ENCODE measurements at places on chromosomes 6 and 20.

GRCh38 chr6:81515562-81516453, 236.7 kb downstream of the TENT5A start:
- DNase-seq, result no peak

DNA sequence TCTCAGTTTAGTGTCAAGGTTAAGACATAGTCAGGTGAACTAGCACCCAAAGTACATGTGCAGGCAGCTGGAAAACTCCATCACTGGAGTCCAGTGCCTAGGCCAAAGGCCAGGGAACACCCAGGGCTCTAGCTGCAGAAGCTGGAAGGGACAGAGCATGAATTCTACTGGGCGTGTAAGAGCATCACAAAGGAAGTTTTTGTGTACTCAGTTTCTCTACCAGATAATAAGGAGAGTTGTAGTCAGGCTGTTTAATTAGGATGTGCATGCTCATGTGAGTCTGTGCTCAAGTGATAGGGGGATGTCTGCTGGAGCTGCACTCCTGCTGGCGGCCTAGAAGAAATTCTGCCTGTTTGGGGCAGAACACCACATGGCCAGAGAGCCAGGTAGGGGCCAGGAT, 8.1 kb downstream of the L3MBTL1 start:
- no peak for DNase-seq

- no peak for DNase-seq
Measured at GRCh38 chr6:15909290-15910070, 219.4 kb upstream of the MYLIP start.

DNA sequence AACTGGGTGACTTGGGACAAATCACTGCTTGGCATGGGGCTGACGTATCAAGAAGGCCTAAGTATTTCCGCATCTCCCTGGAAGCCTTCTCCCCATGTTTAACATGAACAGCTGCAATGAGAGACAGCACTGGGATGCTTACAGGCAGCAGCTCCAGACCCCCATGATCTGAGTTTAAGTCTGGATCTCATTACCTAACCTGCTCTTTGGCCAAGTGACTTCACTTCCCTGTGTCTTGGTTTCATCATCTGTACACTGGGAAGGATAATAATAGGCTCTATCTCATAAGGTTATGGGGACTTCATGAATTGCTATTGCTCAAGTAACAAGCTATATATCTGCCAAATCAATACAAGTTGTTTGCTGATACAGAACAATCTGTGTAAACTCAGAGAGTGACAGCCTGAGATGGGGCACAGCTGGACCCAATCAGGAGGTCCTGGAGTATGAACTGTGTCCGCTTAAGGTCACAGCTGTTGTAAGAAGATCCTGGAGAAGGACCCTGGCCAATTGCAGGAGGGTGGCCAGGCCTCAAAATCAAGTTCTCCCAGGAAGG, 56.0 kb downstream of the TGM2 start:
- DNase-seq, result no peak

- no peak for DNase-seq
Measured at GRCh38 chr20:63530788-63531160, 6.4 kb downstream of the PTK6 start.

DNA sequence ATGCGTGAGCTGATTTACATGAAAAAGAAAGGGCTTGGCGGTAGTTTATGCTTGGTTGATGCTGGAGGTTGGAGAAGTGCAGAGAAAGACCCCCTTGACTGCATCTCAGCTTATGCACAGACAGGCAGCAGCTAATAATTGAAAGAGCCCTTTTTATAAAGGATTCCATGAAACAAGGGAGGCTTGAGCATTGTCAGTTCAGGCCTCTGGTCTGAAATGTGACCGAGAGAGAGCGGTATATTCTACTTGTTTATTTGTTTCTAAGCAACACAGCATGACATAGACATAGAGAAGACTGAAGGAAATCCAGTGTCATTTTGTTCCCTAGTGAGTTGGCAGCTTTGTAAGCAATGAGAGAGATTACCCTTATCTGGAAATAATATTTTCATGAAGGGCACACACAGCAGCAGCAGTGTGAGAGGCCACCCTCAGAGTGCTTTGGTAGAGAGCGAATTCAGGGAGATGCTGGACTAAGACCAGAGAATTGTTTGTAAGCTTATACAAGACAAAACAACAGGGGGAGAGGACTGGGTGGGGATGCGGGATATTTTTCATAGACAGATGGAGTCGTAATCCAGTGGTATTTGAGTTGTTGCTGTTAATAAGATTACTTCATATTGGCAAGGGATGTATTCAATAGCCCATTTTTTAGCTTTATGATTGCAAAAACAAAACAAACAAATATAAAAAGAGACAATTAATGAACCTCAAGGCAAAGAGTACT, 34.6 kb upstream of the LAMA2 start:
- no peak for DNase-seq

DNA sequence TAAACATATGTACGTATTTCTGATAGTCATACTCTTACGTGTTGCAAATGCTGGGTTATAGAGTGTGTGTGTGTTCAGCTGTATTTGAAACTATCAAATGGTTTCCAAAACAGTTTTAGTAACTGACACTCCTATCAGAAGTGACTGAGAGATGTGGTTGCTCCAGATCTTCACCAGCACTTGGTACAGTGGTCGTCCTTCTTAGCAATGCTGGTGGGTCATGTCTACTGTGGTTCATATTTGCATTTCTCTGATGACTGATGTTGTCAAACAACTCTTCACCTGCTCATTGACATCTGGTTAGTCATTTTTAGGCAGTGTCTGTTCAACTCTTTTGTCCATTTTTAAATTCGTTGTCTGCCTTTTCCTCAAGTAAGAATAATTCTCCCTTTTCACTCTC, 259.3 kb downstream of the KIF16B start:
- no peak for DNase-seq

- DNase-seq, result no peak
Measured at GRCh38 chr6:28002161-28002560, 45.1 kb downstream of the OR2B6 start.

GRCh38 chr6:71091167-71091566, 134.3 kb upstream of the B3GAT2 start:
- DNase-seq, result no peak

DNA sequence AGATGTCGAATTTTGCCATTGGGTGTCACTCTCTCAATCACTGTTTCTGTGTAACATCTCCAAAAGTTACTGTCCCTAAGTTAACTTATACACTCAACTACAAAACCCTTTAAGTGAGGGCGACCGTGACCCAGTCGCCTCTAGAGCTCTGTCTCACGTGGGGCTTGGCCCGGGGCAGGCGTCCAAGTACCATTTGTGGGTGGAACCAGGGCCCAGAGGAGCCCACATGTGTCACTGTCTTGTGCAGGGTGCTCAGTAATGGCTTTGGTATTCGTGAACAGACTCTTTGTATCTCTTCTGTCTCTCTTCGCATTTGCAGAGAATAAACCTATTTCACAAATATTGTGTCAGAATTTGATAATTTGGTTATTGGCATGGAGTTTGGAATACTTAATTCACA, 109.9 kb upstream of the THBS2 start:
- no peak for DNase-seq

DNA sequence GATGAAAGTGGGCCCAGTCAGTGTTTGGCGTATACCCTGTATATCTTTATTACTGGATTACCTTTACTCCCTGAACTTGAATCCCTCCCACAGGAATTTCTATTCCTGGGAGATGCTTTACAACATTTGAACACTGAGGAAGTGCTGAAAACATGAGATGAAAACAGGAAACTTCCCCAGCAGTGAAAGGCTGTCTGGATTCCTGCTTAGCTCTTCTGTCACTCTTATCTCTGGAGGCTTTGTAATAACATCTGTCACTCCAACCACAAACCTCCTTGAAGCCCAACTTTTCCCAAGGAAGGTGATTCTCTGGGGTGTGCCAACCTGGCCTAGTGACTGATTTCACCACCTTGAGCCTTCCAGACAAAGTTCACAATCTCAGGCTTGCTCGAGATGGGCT, 264.5 kb upstream of the BMP2 start:
- no peak for DNase-seq

GRCh38 chr6:164211254-164211653, 796.7 kb downstream of the QKI start:
- DNase-seq, result no peak

DNA sequence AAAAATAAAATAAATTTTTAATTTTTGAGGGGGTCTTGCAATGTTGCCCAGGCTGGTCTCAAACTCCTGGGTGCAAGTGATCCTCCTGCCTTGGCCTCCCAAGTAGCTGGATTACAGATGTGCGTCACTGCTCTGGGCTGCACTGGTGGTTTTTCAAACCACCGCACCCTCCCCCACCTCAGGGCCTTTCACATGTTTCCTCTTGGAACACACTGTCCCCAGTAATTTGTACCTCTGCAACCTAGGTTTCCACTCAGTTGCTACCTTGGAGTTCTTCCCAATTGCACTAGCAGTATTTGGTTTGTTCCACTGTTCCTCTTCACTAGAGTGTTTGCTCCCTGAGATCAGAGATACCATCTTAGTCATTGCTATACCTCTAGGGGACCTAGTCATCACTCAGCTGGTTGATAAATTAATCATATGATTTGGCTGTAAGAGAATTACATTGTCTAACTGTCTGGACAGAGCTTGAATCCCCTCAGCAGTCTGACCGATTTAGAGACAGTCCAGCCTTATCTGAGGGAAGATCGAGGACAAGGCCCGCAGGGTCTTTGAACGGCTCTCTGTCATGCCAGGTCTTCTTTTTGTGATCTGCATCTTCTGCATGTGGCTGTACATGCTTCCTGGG, 32.0 kb downstream of the CEP43 start:
- no peak for DNase-seq

DNA sequence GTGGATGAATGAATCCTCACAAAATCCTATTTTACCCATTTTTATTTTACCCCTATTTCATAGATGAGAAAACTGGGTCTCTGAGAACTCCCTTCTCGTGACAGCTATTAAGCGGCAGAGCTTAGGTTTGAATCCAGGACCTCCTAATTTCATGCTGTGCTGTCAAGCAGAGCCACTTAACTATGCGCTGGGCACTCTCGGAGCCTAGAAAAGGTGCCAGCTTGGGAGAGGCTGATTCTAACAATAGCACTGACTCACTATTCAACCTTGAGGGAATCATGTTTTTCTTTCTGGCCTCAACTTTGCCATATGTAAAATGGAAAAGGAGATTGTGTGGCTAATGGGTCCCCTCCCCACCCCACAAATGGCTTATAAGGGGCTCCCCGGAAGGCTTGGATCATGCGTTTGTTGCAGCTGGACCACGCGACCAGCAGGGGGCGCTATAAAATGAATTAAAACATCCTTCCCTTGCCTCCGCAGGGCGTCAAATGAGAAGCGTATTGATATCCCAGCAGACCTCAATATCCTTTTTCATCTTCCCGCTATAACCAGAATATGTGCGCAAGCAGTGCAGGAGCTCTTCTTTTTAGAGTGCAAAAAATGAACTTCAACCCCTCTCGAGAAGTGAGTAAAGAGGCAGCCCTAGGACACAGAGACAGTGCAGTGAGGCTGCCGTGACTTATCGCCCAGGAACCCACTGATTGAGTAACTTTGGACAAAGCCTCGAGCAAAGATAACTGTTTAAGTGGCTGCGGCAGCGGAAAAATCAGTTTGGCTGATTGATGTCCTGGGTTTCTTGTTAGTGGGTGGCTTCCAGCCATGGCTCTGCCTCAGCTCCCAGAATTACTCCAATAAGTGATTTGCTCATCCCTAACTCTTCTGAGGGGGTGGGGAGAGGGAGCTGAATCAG, 12.8 kb upstream of the PDYN start:
- DNase-seq, result peak; percentile 37

DNA sequence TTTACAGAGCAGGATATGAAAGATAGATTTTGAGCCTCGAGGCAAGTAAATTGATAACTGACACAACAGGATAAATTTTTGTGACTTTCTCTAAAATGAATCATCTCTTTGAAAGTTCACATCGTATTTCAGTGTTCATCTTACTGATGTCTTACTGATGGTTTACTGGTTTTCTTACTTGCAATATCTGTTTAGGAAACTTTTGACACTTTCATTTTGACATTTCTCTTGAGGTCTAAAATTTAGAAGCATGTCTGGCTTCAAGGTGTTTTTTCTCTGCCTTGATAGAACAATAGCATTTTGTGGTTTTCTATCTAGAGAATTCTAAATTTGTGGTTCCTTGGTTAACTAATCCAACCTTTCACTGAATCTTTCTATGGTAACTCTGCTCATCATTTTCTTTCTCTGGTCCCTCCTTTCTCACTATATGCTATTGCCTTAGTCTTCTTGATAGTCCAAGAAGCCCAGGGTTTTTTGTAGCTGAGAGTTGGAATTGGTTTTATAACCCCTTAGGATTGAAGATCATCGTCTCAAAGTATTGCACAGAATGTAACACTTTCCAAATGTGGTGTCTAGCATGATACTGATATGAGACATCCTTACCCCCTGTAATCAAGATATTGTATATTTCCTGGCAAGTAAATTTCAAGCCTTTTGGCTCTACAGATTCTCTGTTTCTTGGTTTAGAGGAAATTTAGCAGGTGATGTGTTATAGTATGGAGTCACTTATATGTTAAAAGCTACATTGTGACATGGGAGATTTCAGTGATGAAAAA, 98.7 kb downstream of the RNF144B start:
- DNase-seq, result no peak

GRCh38 chr6:36642913-36643817, 35.3 kb upstream of the CDKN1A start:
- DNase-seq, result no peak

- no peak for DNase-seq
Measured at GRCh38 chr6:87982134-87982533, 65.5 kb upstream of the SPACA1 start.

DNA sequence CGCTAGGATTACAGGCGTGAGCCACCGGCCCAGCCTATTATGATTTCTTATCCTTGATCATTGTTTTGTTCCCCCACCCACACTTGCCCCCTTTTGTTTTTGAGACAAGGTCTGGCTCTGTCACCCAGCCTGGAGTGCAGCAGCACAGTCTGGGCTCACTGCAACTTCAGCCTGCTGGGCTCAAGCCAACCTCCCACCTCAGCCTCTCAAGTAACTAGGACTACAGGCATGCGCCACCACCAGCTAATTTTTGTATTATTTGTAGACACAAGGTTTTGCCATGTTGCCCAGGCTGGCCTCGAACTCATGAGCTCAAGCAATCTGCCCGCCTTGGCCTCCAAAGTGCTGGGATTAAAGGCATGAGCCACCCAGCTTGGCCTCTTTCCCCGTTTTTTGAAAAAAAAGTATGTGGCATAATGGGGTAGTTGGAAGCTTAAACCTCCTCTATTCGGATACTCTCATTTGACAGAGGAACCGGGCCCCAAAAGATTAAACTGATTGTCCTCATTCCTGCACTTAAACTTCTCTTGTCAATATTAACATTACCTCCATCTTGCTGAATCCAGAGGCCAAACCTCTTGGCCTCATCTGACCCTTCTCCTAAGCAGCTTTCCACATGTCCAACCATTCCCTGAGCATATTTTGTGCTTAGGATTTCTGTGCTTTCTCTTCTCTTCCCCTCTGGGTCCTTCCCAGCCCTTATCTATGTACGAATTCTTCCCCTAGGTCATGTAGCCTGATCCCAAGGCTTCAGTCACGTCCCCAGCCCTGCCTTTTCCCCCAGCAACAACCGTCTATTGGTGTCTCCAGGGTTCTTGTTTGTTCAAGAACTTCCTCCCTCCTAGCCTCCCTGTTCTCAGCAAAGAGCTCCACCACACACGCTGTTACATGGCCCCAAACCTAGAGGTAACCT, 6.1 kb upstream of the EZR start:
- DNase-seq, result no peak

- DNase-seq, result no peak
Measured at GRCh38 chr6:125453516-125453915, 151.7 kb upstream of the HDDC2 start.

- DNase-seq, result no peak
Measured at GRCh38 chr6:151199991-151200390, 39.8 kb upstream of the AKAP12 start.

Measured in activated T-cell treated with anti-CD3 and anti-CD28 coated beads, Interleukin-2, amount 50 U/mL, for 24 hours (primary cell).